PC-9 (cell line): ENCODE measurements at places on chromosomes 2 and 18. TPM values are rescaled to one million over a fixed set of nuclear protein-coding genes. Genes with fewer than 3 reads are reported as not detected.

ME2 gene
- total RNA-seq, result 24.6 and 27.9 TPM in 2 replicates

VIT gene
- not detected in 2 replicates for total RNA-seq

UBE2F gene
- total RNA-seq, result 76.7 and 103 TPM in 2 replicates

SAG gene
- total RNA-seq, result not detected in 2 replicates

GTF2A1L gene
- not detected in 2 replicates for total RNA-seq

CD207 gene
- total RNA-seq, result not detected in 2 replicates
